Mesenteric fat pad (tissue), 1 donor: ENCODE measurements at places on chromosomes 12 and 14. TPM values are rescaled to one million over a fixed set of nuclear protein-coding genes. Genes with fewer than 3 reads are reported as not detected.

DNA sequence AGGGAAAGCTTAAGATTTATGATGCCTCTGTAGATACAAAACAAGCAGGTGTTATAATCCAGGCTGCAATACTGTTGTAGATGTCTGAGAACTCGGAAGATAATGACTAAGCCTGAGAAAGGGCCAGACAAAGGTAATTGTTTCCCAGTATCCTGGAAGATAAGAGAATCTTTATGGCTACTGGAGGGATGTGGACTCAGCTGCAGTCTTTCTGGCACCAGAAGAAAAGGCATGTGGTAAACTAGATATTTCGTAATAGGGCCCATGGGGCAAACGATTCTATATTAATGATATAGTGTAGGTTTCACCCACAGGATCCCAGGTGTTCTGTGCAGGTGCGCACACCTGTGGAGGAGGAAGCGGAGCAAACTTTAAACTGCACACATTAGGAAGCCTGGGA is 9.2 kb upstream of the APOLD1 start:
- no peak for DNase-seq

GRCh38 chr12:39777465-39777864 is 157.9 kb upstream of the ABCD2 start:
- DNase-seq, result no peak

- no peak for DNase-seq
These were observed 51.1 kb downstream of the ZFYVE26 start for GRCh38 chr14:67765192-67765834.

GRCh38 chr12:124429535-124429934 is 134.6 kb downstream of the RFLNA start:
- DNase-seq, result no peak

DNA sequence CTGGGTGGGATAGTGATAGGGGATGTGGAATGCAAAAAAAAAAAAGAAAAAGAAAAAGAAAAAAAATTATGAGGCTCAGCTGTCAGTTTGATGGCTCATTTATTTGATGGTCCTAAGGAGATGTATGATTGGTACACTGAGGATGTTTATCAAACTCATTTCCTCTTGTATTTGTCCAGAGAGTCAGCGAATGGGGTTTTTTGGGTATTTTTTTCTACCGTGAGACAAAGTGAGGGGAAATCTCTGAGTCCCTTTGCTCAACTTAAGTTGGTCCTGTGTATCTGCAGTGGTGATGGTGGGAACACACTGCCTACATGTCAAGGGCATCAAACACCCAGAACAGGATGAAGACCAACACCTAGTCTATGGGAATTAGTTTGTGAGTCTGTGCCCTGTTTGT is 176.9 kb upstream of the HIF1A start:
- no peak for DNase-seq

DNA sequence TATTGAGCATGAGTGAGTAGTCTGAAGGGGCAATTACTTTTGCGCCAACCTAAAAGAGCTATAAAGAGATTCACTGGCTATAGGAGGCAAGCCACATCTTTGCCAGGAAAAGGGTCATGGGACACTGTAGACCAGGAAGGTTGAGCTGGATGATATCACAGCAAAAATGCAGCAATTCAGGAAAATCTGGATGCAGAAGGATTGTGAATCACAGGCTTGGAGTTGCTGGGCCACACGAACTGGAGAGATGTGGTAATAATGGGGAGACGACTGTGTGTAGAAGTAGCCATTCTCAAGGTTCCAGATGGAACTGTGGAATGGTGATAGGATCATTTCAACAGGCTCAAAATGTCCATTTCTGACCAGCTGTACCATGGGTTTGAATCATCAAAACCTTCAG is 151.4 kb upstream of the DAAM1 start:
- DNase-seq, result no peak

DNA sequence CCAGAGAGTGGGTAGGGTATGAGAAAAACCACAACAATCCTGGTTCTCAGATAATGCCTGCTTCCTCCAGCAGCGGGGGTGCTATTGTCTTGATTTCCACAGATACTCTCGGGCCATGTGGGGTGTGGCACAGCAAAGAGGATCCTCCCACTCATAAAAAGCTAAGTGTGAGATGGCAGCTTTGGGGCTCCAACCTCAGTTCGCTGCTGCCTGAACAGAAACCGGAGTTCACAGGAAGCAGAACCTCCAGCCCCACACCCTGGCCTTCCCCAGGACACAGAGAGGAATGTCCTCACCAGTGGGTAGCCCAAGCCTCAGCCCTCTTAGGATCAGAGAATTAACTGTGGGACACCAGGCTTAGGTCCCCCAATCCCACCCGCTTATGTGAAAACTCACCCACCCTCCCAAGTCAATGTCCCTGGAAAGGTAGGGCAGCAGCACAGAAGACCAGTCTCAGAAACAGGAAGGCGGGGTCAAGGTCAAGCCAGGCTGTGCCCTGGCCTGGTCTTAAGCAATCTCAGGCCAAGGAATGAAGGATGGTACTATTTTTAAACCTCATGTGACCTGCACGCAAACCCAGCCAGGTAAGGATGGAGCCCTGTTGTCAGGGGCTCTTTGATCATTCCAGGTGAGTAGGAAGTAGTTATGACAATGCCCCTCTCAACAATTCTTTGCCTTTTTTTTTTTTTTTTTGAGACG is 9.0 kb downstream of the KCTD10 start:
- no peak for DNase-seq

Gene KERA
- total RNA-seq, result not detected

Gene GLIPR1
- 52.2 TPM for total RNA-seq

Gene MYH7
- not detected for total RNA-seq

Gene FBRSL1
- 30.5 TPM for total RNA-seq

Gene CORO1C
- 241 TPM for total RNA-seq

Gene CLEC6A
- total RNA-seq, result not detected
